ENCODE measurements at places on chromosomes 13 and 19.

- DNase-seq: no peak
Observed at GRCh38 chr13:79398915-79399314, 7.1 kb downstream of the RBM26 start.

DNA sequence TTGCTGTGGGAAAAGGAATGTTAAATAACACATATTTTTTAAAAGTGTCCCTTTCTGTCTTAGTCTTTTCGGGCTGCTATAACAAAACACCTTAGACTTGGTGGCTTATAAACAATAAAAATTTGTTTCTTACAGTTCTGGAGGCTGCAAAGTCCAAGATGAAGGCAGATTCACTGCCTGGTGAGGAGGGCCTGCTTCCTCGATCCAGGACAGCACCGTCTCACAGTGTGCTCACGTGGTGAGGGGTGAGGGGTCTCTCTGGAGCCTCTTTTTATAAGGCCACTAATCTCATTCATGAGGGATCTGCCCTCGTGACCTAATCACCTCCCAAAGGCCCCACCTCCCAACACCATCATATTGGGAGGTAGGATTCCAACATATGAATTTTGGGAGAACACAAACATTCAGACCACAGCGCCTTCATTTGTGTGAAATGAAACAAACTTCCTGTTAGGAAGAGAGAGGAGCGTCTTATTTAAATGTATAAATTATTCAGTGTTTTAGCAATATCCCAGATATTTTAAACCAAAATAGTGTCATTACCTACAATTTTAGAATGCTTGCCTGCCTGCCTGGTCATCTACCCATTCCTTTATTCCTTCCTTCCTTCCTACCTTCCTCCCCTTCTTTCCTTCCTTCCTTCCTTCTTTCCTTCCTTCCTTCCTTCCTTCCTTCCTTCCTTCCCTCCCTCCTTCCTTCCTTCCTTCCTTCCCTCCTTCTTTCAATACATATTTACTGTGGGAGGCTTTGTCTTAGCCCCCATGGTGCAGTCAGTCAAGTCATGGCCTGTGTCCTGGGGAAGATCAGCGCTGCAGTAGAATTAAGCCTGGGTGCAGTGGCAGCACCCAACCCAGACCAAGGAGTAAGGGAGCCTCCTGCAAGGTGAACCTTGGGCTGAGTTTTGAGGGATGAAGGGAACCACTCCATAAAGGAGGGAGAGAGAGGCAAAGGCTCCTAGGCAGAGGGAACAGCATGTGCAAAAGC lies 84.2 kb downstream of the TEX26 start:
- no peak for DNase-seq

- DNase-seq: peak; percentile 80
Observed at GRCh38 chr13:97028441-97029299, 34.4 kb upstream of the OXGR1 start.

DNA sequence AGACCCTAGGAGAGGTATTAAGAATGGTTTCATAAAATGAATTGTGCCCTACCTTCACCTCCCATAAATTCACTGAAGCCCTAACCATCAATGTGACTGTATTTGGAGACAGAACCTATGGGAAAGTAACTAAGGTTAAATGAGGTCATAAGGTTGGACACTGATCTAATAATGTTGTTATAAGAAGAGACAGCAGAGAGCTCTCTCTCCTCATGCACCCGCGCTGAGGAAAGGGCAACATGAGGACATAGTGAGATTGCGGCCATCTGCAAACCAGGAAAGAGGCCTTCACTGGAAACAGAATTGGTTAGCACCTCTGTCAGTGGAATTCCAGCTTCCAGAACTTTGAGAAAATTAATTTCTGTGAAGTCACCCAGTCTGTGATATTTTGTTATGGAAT lies 1396.1 kb upstream of the MIR17HG start:
- DNase-seq: no peak

DNA sequence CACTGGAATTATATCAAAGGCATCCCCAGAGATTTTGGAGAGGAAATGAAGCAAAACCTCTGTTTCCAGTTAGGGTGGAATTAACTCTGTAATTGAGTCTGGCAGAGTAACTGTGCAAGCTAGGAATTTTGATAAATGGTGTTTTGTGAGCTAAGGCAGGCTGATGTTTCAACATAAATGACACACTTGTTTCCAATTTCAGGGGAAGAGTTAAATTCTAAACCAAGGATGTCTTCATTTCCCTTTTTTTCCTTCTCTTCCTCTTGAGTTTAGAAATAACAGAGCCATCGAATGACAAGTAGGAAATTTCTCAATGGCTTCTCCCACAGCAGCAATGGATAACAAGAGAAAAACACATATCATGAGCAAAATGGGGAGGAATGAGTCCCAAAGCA lies 131.2 kb downstream of the IRS2 start:
- no peak for DNase-seq

GRCh38 chr13:60583911-60584753 lies 187.1 kb downstream of the TDRD3 start:
- DNase-seq: peak; percentile 77

GRCh38 chr19:49109051-49109450 lies 5.1 kb upstream of the LIN7B start:
- no peak for DNase-seq

- DNase-seq: peak; percentile 12
Observed at GRCh38 chr19:27742041-27742440, 1470.9 kb downstream of the UQCRFS1 start.

DNA sequence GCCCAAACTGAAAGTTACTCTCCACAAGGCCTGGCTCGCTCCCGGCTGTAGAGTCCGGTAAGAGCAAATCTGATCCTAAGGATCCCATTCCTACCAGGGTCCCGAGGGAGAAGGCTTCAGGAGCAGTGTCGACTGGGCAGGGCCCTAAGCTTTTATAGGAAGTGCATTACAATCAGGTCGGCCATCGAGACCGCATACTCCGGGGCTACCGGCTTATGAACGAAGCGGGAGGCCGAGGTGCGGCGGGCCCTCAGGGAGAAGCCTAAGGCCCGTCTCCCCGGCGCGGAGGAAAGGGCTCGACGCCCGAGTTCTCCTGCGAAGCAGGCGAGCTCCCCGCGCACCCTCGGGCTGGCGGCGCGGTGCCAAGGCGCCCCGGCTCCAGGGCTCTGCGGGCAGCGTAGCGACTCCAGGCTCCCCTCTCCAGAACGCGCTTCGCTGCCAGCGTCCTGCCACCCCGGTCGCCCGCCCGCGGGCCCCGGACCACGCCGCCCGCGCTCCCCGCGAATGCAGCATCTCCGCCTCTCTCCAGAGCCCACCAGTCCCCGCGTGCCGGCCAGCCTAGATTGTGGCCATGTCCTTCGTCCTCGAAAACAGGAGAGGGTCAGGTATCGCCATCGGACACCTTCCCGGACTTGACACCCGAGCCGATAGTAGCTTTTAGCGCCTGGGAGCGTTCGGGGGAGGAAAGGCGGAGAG lies 1.4 kb downstream of the EFNB2 start:
- DNase-seq: peak; percentile 79

DNA sequence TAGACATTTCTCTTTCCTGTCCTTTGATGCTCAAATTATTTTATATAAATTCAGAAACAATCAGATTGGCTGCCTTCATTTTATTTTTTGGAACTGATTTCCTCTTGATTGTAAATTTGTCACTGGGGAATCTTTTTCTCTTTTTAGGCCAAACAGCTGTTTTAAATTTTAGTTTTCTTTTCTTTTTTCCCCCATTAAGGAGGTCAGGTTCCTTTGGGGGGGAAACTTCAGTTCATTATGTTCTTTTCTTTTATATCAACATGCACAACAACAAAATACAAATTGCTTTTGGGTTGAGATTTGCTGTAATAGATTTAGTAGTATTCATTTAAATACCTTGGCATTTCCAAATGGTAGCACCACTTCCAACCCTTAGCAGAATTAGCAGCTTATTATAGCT lies 264.8 kb upstream of the SPRY2 start:
- DNase-seq: no peak

DNA sequence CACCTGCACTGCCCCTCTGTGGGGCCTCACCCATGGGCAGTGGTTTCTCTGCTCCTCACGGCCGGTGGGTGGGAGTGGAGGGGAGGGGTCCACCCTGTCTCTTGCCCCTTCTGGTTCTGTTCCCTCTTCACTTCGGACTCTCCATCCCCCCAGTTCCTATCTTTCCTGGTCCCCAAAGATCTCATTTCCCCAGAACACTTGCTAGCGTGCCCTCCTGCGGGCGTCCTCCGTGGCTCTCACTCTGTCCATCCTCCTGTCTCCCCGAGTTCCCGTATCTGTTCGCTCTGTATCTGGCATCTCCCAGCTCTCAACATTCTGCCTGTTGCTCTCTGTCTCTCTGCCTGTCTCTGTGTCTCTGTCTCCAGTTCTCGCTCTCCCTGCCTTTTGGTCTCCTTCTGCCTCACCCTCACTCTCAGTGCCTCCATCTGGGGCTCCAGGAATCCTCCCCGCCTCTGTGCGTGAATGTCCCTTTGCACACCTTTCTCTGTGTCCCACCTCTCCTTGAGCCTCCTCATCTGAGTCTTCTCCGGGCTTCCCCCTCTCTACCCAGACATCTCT lies 363 bp downstream of the SPIB start:
- DNase-seq: no peak

DNA sequence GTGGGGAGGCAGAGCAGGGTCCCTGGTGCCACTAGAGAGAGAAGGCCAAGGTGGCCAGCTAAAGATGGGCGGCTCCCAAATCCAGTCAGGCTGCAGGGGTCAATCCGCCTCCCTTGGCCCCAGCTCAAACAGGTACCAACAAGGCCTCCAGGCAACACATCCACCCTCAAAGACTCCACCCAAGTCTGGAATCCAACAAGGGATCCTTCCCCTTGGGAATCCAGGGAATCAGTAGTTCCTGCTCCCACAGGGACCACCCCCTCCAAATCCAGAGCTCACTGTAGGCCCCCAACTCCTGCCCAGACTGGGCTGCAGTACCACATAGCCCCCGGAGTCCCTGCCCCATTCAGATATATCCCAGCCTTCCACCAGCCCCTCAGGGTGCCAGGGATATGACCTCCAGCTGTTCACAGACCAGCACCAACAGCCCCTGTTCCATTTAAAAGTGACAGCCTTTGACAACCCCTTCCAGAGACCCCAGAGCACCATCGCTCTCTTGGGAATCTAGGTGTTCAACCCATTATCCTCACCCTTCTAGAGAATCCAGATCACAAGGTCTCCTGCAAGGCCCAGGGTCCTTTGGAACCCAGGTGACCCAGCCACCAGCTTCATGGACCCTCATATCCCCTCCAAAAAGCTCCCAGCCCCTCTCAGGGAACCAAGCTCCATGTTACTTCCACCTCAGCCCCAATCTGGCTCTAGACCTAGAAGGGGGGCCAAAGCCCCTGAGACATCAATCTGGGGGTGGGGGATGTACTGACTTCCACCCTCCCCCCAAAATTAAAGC lies 3.2 kb downstream of the ERF start:
- DNase-seq: no peak

GRCh38 chr13:93268327-93269028 lies 41.9 kb downstream of the GPC6 start:
- no peak for DNase-seq

GRCh38 chr13:64453831-64454230 lies 2776.3 kb downstream of the PCDH9 start:
- DNase-seq: no peak

- DNase-seq: no peak
Observed at GRCh38 chr19:13951799-13952153, 533 bp upstream of the DCAF15 start.

GRCh38 chr13:109533350-109533749 lies 253.0 kb downstream of the IRS2 start:
- no peak for DNase-seq

DNA sequence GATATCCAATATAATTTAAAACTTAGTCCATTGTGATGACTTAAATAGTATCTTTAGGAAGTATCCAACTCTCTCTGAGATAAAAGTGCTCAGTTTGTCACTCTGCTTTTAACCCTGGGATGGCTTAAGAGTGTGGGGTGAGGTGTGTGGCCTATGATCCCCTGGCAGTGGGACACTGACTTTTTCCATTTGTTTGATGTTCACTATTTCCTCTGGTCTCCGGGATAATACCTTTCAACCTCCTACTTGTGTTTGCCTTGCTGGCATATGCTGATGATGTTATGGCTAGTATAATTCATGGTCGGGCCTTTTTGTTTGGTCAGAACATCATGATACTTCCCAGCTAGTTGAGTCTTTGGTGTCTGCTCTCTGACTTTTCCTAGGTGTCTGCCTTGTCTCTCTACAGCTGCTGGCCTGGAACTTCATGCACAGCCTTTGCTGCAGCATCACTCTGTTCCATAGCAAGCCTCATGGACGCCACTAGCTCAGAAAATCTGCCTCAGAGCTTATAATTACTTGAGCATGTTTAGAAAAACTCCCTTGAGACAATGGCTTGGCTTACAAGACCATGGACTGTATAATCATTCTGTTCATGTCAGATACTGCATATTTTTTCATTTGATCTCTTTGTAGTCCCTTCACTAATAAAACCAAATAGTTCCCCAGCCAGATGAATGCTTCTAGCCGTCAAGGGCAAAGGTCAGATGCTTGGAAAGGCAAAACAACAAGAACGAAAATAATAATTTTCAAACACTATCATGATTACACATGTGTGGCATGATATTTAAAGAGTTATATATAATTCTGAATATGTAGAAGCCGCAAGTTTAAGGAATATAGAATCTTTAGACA lies 75.2 kb downstream of the WDFY2 start:
- no peak for DNase-seq

DNA sequence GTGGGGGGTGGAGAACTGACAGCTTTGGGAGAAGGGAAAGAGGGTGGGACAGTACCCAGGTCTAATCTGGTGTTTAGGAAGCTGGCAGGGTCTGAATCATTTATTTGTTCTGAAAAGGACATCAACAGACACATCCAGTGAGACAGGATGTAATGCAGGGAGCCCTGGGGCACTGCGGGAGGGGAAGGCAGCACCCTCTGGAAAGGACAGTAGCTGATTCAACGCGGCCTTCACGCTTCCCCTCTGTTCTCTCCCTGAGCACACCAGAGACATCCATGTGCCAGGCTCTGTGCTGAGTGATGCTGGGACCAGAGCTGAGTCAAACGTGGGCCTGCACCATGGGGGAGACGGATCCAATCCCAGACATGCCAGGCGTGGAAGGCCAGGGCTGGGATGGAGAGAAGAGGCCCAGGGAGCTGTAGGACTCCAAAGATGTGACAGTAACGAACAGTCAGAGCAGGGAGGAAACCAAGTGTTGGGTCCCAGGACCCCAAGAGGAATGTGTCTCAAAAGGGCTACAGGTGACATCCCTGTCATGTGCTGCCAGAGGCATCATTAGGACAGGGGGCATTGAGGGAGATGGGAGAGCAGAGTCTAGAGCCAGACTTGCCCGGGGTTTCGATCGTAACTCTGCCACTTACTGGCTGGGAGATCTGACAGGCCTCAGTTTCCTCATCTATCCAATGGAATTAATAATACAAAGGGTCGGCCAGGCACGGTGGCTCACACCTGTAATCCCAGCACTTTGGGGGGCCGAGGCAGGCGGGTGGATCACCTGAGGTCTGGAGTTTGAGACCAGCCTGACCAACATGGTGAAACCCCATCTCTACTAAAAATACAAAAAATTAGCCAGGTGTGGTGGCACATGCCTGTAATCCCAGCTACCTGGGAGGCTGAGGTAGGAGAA lies 1.7 kb downstream of the ETFB start:
- DNase-seq: no peak

DNA sequence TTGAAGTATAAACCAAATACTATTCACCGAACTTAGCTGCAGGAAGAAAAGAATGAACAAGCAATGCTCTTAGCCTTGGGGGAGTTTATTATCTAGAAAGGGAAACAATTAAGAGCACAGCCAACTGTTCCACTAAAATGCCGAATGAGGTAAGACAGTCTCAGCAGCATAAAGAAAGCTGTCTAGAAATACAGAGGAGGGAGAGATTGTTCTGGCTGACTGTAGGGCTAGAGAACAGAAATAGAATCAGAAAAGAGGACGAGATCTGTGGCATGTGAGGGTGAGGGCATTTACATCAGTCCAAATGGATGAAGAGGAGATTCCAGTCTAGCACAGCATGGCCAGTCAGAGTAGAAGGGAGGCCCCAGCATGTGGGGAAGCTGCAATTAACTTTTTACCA lies 56.8 kb upstream of the TNFRSF19 start:
- no peak for DNase-seq
